NCI-H69 (cell line): ENCODE measurements at places on chromosomes 4 and X.

GRCh38 chr4:53484911-53485657 lies 106.2 kb downstream of the LNX1 start:
- DNase-seq, result no peak

DNA sequence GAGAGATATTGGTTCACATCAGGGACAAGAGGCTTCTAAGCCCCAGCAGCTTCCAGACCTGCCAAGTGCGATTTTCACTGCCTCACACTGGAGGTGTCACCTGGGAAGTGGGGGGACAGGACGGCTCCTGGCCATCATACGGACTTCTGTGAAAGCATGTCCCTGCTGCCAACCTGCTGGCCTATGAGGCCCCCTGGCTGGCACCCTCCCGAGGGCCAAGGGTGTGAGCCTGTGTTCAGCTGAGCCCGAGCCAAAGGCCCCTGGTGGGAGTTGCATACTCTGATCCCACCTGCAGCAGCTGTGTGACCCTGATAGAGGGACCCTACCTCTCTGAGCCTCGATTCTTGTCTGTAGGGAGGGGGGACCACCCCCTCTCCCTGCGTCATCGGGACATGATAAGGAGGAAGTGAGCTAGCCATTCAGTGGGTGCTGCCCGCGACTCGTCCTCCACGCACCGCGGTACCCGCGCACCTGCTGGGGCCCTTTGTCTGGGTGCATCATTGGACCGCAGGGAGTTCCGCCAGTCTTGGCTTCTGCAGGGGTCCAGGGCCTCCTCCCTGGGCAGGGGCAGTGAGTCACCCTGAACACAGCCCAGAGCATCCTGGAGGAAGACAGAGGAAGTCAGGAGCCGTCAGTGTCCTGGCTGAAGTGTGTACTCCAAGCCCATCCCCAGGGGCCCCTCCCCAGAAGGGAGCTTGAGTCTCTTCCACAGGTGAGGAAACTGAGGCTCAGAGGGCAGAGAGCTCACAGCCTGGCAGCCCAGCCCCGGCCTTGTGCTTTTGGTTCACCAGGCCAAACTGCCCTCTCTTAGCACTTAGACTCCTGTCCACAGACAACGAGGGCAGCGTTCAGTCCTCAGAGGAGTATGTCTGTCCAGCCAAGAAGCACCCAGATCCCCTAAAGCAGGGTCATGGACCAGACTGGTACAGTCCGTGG lies 24.1 kb downstream of the C4orf50 start:
- DNase-seq, result no peak

DNA sequence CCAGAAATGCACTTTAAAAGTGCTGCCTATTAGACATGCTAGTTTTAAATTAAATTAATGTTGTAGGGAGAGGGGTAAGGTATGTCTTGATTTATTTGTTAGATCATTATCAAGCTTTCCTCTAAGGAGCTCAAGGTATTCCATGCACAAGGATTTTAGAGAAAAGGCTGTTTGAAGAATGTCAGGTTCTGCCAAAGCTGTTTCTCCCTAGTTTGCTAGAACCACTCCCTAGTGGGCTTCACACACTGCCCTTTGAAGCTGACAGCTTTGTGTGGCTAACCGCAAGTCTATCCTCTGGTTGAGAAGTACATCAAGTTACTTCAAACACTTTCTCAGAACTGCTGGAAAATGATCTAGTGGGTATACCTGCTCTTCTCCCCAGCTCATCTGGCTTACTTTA lies 32.3 kb downstream of the RASL11B start:
- DNase-seq, result no peak

DNA sequence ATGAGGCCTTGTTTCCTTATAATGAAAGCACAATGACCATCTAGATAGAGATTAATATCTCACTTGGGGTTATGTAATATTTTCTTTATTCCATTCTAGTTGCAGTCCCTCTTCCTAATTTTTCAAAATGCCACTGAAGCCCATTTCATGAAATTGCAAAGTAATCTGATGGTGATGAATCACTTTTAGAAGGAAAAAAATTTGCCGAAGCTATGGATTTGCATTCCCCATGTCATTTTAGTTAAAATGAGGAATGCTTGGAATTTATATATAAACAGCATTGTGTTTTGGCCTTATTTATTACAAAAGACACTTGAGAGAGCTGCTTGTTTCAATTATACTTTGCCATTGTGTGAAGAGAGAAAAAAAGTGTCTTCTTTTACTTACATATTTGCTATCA lies 241.7 kb upstream of the TEX13A start:
- DNase-seq, result no peak

- DNase-seq, result no peak
Observed at GRCh38 chr4:48227662-48228061, 42.0 kb downstream of the TEC start.

GRCh38 chr4:28226962-28227361 lies 1366.3 kb downstream of the STIM2 start:
- no peak for DNase-seq

GRCh38 chr4:185346975-185347601 lies 48.6 kb downstream of the LRP2BP start:
- DNase-seq, result no peak

GRCh38 chr4:112251019-112251643 lies 19.5 kb downstream of the AP1AR start:
- DNase-seq, result no peak

- DNase-seq, result peak; percentile 15
Observed at GRCh38 chr4:101014417-101014816, 332.9 kb downstream of the PPP3CA start.

- no peak for DNase-seq
Observed at GRCh38 chrX:51694254-51694653, 11.6 kb upstream of the CENPVL2 start.

DNA sequence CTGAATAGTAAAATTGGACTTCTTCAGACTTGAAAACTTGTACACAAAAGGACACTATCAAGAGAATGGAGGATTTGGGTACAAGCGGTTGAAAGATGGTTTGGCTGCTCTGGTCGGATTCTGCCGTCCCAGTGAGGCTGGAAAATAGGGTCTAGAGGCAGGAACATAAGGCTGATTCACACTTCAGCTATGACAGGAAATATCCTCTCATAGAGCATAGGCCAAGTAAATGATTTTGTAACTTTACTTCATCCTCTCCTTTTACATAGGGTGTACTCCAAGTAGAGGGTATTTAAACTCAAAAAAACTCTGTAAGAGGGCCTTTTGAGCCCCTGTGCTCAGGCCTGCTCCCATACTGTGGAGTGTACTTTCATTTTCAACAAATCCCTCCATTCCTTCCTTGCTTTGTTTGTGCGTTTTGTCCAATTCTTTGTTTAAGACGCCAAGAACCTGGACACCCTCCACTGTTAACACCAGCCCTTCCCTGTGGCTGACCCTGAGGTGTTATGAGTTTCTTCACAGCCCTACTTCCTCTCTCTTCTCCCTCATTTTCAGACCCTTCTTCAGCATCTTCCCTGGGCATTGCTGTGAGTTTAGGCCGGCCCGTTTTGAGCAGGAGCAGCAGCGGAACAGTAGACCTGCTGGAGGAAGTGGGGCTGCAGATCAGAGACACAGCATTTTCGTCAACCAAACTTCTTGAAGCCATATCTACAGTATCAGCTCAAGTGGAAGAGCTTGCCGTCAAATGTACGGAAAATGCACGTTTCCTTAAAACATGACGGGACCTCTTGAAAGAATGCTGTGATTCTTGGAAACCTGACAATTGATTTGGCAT lies 7.2 kb downstream of the PGAM4 start:
- no peak for DNase-seq

DNA sequence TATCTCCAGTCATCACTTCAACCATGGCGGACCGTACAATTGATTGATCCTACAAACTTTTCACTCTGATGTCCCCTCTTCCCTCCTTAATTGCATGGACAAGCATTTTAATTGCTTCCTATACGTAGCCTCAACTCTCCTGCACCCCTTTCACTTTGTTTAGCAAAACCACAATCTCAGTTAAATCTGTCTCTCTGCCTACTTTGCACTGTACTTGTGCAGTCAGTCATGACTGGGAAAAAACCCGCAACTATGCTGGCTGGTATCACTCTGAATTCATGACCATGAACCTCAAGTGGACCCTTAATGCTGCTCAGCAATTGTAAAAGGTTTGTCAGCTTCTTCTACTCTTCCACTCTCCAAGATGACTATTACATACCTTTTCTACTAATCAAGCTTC lies 51.7 kb upstream of the AFF2 start:
- no peak for DNase-seq

GRCh38 chr4:172035562-172035961 lies 222.4 kb downstream of the GALNTL6 start:
- DNase-seq, result no peak

DNA sequence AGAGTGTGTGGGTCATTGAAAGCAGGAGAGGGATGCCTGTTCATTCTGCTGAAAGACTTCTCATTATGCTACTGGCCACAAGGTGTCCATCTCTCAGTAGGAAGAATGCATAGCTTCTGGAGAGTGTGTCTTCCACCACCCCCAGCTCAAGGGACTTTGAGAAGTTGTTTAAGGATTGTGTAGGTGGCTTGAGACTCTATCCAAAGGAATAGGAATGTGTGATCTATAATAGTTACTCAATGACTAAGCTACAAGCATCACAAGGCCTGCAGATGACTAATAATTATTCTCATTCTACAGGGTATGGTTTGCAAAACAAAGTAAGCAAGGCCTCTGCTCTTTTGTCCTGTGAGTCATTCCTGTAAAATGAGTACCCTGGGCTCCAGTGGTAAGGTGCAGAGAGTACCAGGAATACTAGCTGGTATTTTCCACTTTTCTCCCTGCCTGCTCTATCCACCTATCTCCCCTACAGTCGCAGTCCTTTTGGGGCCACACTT lies 279.8 kb upstream of the BOD1L1 start:
- no peak for DNase-seq

GRCh38 chr4:38562751-38563198 lies 101.2 kb upstream of the KLF3 start:
- peak; percentile 48 for DNase-seq

DNA sequence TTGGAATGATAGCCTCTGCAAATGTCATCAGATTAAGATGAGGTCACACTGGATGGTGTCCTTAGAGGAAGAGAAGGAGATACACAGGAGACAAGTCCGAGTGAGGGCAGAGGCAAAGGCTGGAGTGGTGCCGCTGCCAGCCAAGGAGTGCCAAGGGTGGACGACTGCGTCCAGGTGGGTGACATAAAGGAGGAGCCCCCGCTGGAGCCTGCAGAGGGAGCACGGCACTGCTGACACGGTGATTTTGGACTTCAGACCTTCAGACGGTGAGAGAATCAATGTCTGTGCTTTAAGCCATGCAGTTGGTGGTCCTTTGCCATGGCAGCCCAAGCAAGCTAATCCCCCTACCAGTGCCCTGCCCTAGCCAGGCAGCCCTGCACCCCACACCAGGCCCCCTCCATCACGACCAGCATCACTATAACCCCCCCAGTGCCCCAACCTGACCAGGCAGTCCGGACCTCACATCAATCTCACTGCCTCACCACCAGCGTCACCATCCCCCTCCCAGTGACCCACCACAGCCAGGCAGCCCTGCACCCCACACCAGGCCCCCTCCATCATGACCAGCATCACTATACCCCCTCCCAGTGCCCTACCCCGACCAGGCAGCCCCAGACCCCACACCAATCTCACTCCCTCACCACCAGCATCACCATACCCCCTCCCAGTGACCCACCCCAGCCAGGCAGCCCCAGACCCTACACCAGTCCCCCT lies 130.0 kb downstream of the HMX1 start:
- no peak for DNase-seq

DNA sequence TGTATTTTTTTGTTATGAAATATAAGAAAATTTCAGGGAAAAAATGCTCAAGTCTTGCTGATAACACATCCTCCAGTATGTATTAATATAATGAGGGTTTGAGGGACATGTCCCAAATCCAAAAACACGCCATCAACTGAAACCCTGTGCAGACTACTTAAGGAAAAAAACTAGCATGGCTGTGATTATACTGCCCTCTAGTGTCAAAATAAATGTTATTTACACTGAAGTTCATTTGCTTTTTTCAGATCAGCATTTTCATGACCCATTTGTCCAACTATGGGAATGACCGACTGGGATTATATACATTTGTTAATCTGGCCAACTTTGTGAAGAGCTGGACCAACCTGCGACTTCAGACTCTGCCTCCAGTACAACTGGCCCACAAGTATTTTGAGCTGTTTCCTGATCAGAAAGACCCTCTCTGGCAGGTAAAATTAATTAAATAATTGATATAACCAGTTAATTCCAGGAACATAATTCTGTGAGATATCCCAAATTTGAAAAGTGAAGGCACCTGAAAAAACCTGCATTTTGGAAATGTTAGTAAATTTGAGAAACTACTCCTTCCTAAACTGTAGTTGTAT lies 128.5 kb downstream of the PRSS12 start:
- DNase-seq, result peak; percentile 74

DNA sequence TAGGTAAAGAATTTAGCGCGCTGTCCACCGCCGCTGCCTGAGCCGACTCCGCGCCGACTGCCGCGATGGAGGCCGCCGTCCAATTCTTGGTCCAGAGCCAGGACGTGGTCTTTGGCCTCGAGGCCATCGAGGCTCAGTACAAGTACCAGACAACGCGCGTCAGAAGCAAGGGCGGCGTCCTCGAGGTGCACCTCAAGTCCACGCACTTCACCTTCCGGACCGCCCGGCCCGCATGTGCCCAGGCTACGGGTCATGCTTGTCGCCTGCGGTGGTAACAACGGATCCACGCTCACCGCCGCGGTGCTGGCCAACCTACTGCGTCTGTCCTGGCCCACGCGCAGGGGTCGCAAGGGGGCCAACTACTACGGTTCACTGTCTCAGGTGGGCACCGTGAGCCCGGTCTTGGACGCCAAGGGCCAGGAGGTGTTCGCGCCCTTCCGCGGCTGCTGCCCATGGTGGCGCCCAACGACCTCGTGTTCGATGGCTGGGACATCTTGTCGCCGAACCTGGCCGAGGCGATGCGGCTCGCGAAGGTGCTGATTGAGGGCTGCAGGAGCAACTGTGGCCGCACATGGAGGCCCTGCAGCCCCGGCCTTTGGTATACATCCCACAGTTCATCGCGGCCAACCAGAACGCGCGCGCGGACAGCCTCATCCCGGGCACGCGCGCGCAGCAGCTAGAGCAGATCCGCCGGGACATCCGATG lies 128.0 kb downstream of the ANAPC4 start:
- no peak for DNase-seq

- peak; percentile 55 for DNase-seq
Observed at GRCh38 chrX:39550795-39551361, 546.9 kb downstream of the BCOR start.

DNA sequence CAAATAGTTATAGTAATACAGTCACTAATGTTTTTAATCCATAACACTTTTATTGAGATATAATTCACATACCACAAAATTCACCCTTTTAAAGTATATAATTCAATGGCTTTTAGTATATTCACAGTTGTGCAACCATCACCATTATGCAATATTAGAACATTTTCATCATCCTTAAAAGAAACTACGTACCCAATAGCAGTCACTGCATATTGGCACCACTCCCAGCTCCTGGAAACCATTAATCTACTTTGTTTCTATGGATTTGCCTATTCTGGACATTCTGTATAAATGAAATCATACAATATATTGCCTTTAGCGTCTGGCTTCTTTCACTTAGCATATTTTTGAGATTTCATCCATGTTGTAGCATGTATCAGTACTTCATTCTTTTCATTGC lies 99.3 kb downstream of the AMMECR1 start:
- DNase-seq, result no peak

GRCh38 chr4:25158817-25159216 lies 1.4 kb downstream of the SEPSECS start:
- no peak for DNase-seq
